ENCODE measurements at places on chromosomes 2 and 18.

- DNase-seq: no peak
Measured at GRCh38 chr2:18784245-18784644, 194.9 kb upstream of the NT5C1B start.

GRCh38 chr2:131093696-131094462, 619 bp upstream of the FAM168B start:
- no peak for DNase-seq

GRCh38 chr2:209788925-209789324, 17.3 kb downstream of the UNC80 start:
- DNase-seq: no peak

DNA sequence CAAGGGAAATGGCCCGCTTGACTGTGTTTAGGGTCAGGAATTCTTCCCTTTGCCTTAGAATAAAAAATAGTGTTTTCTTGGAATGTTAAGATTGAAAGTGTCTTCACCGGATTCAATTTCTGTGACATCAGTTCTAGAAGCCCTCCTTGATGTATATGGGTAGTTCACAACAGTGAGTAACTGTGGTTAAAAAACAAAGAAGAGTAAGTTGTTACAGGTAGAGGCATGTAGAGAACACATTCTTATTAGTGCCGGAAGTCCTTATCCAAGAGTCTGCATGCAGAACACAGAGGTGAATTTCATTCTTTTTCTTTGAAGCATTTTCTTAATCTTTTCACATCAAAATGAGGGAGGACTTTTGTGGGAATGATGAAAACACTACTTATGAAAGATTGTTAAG, 105.5 kb downstream of the FMNL2 start:
- DNase-seq: no peak

DNA sequence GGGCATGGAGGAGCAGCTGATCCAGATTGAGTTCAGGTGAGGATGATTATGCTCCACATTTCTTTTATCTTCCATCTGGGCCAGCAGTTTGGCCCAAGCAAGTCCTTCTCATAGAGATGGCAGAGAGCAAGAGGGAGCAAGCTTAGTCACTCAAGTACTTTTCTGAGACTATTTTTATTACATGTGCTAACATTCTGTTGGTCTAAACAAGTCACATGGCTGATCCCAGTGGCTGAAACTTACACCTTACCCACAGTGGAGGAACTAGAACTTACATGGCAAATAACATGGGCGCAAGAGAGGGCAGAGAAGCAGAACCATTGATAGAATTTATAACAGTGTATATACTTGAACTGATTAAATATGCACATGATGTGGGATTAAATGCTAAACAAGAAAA, 105.7 kb downstream of the KYNU start:
- no peak for DNase-seq
